IMR-90 (cell line): ENCODE measurements at places on chromosomes 4 and X.

DNA sequence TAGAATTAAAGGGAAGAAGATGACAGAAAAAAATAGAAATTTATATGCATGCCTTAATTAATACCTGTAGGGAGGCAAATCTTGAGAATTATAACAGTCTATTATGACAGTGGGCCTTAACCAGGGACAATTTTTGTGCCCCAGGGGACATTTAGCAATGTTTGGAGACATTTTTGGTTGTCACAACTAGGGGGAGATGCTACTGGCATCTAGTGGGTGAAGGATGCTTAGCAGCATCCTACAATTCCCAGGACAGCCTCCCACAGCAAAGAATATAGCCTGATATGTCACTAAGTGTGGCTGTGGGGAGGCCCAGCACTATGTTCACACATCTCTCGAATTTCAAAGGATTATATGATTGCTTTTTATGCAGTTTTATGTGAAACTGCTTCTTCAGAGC is 10.5 kb downstream of the GPR82 start:
- peak; percentile 20 for DNase-seq

- DNase-seq: no peak
These were observed 33.5 kb downstream of the TKTL2 start for GRCh38 chr4:163440040-163440439.

DNA sequence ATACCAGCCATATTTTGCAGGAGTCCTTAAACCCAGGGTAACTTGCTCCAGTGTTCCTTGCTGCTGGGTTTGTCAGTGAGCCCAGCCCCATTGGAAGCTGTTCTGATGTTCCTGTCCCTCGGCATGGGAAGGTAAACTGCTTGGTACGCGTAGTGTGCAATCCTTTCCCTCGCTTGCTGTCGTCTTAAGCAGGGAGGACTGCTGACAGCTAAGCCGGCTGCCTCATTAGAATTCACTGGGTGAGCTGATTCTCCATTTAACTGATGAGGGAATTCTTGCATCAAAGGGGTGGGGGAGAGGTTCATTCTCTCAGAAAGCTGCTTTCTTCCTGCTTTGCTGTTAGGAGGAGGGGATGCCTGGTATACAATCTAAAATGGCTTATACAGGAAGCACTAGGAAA is 164.6 kb downstream of the MID1IP1 start:
- DNase-seq: no peak

GRCh38 chr4:168805341-168805740 is 204.7 kb downstream of the CBR4 start:
- no peak for DNase-seq

DNA sequence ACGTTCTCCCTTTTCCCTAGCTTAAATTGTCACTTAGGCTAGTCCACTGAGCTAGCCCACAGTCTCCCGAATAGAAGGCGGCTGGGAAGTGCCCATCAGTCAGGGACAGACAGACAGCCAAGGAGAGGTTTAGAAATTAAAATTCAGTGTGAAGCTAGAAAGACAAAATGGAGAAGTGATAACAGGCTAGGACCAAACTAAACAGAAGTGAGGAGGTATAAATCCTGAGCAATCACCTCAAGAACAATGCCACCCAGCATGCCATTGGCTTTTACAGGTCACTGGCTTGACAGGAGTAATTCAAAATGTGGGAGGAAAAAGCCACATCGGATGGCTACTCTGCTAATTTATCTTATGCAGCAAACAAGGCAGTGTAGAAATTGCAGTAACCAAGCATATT is 138.9 kb downstream of the MAPK10 start:
- DNase-seq: no peak

DNA sequence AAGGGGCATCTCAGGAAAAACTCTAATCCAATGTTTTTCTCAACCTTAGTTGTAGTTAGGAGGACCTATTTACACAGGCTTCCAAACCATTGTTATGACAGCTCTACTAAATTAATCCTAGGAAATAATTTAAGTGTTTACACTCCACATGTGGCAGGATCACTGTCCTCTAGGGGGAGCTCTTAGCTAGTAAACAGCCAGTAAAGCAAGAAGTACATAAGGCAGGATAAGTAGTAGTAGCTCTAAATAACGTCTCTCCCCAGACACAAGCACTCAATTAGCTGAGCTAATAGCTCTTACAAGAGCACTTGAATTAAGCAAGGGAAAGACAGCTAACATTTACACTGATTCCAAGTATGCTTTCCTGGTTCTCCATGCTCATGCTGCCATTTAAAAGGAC is 37.3 kb downstream of the NUDT11 start:
- peak; percentile 13 for DNase-seq

- DNase-seq: peak; percentile 76
These were observed 50.7 kb downstream of the MRPL1 start for GRCh38 chr4:77913348-77913747.

- DNase-seq: no peak
These were observed 18.6 kb upstream of the SETD7 start for GRCh38 chr4:139574641-139575040.

GRCh38 chrX:149950681-149951080 is 12.4 kb upstream of the EOLA2 start:
- DNase-seq: peak; percentile 67

DNA sequence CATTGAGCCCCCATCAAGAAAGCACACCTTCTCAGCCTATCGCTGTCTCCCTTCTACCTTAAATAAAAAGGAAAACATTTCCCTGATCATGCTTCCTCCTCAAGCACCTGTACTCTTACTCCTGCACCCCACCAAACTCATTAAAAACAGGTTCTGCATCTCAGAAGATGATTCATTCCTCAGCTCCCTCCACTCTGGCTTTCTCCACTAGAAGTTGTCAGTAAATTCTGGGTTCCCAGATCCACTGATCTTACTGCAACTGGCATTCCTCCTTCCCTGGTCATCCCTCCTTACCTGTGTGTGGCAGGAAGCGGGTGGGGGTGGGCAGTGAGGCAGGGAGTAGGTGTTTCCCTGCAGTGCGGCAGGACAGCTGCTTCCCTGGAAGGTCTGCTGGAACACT is 108.8 kb downstream of the GPR143 start:
- no peak for DNase-seq

- DNase-seq: no peak
These were observed 16.2 kb downstream of the ARHGEF38 start for GRCh38 chr4:105568584-105568983.

DNA sequence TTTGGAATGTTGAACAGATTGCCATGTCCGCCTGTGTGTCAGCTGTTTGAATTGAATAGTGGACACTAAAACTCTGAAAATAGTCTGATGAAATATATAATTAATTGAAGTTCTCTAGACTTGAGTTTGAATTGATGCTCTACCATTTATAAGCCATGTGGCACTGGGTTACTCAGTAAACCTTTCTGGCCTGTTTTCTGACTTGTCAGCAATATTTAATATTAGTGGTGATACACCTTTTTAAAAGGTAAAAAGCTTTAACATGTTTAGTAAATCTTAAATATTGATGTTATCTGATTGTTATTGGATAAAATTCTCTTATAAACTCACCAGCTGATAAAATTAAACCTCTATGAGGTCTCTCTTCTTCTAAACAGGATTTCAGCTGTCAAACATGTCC is 695.4 kb upstream of the HS3ST1 start:
- no peak for DNase-seq

DNA sequence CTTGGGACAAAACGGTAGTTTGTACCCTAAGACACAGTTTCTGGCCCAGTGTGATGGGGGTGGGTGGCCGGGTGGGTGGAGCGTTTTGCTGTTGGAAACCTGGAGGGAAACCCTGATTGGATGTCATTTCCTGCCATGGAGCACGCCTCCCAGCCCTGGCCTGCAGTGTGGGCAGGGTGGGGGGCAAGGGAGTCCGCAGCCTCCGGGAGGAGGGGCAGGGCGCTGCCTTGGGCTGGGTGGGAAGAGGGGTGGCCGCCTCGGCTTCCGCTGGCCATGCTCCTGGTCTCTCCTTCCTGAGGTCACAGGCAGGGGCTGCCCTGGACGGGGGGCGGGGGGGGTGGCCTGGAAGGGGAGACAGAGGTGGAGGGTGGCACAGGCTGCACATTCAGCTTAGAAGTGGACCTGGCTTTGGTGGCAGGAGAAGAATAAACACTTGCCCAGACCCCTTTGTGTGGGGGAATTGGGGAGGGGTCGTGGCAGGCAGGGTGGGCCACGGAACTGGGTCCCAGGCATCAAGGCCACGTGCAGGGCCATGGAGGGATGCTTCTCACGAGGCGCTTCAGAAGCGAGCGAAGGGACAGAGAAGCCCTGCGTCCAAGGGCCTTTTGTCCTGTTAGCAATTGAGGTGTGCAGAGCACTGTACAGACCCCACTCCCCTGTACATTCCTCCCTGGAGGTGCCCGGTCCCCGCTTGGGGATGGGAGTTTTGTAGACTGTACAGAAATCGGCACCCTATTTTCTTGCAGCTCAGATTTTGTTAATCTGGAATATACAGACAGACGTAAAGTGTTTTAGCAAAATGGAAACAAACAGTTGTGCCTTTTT is 6.2 kb downstream of the NAT8L start:
- no peak for DNase-seq

DNA sequence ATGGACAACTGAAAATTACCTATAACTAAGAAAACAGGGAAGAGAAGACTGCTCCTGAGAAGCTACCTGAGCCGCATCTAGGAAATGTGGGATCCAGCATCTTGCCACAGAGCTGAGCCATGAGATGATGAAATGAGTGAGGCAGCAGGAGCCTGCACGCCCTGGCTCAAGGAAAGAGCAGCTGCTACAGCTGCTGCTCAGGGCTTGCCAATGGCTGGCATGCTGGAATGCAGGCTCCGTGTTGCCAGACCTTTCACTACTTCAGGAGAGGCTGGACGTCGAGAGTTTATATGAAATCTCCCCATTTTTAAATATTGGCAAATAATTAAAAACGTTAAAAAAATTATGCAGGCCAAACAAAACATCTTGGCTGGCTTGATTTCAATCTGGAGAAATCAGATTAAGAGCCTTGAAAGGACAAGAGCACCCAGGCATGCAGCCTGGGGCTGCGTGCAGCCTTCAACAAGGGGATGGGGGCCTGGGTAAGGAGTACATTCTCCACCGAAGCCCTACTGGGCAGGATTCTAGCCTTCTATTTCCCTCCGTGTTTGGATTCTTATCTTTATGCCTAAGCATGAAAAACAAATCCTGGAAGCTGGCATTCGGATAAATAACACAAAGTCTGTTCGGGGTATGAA is 227.6 kb downstream of the NR3C2 start:
- DNase-seq: peak; percentile 5

GRCh38 chrX:42976746-42977366 is 198.9 kb upstream of the PPP1R2C start:
- DNase-seq: no peak

- DNase-seq: no peak
These were observed 147.5 kb upstream of the SMIM31 start for GRCh38 chr4:164606478-164606877.

GRCh38 chr4:151099229-151099975 is at the start of gene RPS3A:
Gene RPS3A (plus strand): TSS chr4:151099628. CDS start chr4:151099653, 25 bp downstream.
- peak; percentile 98 for DNase-seq

DNA sequence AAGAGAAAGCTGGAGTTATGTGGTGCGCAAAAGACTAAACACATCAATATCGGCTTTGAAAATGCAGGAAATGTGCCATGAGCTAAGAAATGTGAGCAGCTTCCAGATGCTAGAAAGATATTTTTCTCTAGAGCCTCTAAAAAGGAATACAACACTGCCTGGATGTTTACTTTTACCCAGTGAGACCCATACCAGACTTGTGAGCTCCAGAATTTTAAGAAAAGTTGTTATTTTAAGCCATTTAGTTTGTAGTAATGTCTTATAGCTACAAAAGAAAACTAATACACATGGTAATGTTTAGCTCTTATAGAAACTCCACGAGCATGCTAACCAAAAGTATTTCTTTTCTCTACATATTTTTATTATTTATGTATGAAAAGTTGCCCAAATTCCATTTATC is 1389.4 kb downstream of the C4orf33 start:
- peak; percentile 14 for DNase-seq

- peak; percentile 83 for DNase-seq
These were observed 147.9 kb downstream of the CHIC2 start for GRCh38 chr4:53916431-53916889.

- DNase-seq: peak; percentile 25
These were observed 52.9 kb upstream of the TRPC5OS start for GRCh38 chrX:111823128-111823527.

DNA sequence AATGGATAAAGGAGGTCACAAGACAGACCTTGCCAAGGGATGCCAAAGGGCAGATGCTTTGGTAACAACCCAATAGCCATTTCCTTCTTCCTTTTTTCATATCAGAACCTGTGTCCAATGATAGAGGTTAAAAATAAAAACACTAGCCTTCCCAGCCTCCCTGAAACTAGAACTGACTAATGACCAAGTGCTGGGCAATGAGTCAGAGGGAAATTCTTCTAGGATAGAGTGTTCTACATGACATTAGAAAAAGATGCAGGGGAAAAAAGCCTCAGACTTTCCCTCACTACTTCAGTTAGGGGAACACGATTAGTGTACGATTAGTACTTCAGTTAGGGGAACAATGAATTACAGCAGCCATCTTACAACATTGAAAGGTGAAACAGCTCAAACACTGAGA is 29.3 kb upstream of the FAM47C start:
- peak; percentile 1 for DNase-seq

DNA sequence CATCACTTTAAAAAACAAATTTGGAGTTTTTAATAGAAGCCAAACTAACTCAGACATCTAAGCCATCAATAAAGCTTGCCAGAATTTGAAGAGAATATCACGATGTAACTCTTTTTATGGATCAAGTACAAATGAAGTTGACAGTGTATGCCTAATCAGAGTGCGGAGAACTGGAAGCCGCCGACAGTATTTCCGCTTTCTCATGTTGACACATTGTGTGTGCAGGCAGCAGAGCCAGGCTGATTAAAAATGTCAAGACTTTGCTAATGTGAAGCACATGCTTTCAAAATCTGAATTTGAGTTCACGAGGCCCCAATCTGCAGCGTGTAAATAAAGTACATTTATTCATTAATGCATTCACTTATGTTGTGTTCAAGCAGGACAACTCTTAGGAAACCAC is 161.2 kb downstream of the TENM3 start:
- DNase-seq: no peak

- no peak for DNase-seq
These were observed 58.2 kb upstream of the GPC4 start for GRCh38 chrX:133473451-133473850.

GRCh38 chr4:113636877-113637276 is 124.7 kb downstream of the CAMK2D start:
- DNase-seq: peak; percentile 62

GRCh38 chr4:183987987-183988392 is 82.9 kb downstream of the STOX2 start:
- DNase-seq: peak; percentile 95

DNA sequence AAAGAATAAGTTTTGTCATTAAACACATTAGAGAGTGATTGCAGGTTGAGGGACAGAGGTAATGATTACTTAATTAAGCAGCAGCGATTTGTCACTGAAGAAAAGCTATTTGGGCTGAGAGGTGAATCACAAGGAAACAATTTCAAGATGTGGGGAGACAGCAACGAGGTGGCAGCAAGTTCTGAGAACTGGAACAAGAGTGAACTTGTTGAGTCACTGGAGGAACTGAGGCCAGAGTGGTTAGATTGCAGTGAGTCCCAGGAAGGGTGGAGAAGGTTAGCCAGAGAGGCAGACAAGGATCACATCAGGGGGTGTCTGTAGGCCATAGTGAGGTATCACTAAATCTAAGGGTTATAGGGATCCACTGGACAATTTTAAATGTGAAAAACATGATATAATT is 57.9 kb upstream of the TMPRSS11A start:
- DNase-seq: no peak
